ENCODE measurements at places on chromosomes 4 and X. TPM values are rescaled to one million over a fixed set of nuclear protein-coding genes. Genes with fewer than 3 reads are reported as not detected.
A peak's percentile ranks its signal among the peaks of the same experiment; 100 is the strongest.

- DNase-seq, result no peak
Measured at GRCh38 chr4:73718375-73719373, 21.7 kb upstream of the CXCL8 start.

DNA sequence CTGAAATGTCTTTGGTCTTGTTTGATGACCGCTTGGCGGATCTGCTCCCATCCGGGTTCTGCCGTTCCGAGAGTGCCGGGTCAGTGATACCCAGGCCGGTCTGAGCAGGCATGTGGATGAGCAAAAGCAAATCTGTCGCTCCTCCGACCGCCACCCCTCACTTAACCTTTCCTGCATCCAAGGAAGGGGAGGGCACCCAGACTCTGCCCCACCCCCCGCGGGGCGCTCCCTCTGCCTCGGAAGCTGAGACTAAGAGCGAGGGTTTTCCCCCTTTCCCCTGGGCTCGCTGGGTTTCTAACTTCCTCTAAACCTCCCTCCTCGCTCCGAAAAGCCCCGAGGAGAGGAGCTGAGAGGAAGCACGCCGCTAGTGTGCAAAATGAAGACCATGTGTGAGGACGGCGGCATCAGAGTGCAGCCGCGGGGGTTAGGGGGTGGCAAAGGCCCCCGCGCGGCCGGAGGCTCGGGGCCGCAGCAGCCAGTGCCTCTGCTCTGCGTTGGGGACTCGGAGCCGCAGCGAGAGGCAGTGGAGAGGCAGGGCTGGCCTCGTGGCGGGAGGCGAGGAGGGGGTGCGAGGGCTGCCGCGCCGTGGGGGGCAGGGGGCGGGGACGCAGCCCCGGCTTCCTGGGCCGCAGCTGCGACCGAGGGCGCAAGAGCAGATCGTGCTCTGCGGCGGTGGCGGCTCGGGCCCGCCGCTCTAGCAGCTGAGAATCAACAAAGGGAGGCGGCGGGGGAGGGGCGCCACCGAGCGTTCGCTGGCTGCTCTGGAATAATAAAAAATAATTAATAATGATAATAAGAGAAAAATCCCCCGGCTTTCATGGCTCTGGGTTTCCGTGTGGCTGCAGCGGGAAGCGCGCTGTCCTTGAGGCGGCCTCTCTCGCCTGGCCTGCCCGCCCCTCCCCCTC lies 55.8 kb upstream of the BCOR start:
- DNase-seq, result peak; percentile 40

The TIMM8A gene
- 36.5 TPM for total RNA-seq

DNA sequence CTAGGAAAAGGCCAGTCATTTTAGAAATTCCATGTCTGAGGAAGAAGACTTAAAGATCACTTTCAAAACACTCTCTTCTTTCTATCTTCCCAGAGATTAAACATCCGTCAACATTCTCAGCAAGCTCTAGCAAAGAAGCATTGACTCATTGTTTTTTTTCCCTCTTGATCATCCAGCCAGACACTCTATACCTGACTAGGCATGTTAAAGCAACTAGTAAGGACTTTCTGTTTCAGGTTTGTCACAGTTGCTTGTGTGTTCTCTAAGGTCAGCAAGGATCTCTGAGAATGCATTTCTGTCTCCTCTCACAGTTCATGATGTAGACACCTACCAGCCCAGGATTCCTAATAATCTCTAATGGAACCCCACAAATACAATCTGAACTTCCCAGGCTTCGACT lies 112.2 kb downstream of the IL13RA2 start:
- no peak for DNase-seq

The HPSE gene
- total RNA-seq, result 23.1 TPM

GRCh38 chr4:155889031-155889793 lies 14.3 kb upstream of the TDO2 start:
- no peak for DNase-seq

DNA sequence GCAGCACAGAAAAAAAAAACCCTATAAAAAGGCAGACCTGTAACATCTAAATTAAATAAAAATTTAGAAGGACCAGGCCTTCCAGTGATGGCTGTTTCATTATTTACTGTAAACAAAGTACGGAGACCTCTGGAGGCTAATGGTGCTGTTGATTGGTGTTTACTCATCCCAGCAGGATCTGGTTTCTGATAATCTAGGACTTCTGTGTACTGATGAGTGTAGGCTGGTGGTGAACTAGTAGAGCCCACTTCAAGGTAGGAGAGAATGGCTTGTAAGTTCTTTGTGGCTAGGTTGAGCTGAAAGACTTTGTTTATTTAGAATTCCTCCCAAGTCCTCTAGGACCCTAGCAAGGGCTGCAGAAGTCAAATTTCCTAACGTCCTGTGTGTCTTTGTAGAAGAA lies 398.1 kb upstream of the PITX2 start:
- no peak for DNase-seq

- no peak for DNase-seq
Measured at GRCh38 chr4:55214172-55214571, 88.8 kb upstream of the KDR start.
